KG1 (cell line): ENCODE measurements at places on chromosomes 12 and 14.
A peak's percentile ranks its signal among the peaks of the same experiment; 100 is the strongest.

DNA sequence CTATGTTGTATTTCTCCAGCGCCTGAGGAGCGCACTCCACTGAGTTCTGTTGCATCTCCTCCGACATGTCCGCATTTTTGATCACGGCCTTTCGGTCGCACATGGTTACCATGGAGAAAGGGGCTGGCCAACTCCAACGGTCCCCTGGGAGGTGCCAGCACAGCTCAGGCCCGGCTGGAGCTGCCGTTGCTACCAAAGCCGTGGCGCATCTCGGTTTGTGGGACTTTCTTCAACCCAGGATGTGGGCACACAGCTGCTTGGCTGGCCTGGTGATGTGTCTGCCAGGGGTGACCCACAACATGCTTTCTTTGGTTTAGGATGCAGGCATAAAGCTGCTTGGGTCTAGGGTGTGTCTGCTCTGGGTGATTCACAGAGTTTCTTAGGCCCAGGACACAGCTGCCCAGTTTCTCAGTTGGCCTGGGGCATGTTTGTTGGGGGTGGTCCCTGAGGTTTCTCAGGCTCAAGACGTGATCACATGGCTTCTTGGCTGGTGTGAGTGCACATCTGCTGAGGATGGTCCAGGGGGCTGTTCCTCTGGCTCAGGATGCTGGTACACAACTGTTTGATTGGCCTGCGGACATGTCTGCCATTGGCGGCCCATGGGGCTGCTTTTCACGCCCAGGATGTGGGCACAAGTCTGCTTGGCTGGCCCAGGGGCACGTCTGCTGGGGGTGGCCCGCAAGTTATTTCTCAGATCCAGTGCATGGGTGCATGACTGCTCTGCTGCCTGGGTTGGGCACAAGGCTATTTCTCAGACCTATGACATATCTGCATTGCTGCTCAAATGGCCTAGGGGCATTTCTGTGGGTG is 25.9 kb upstream of the GTF2A1 start:
- no peak for DNase-seq

GRCh38 chr12:12939888-12940287 is 12.1 kb downstream of the GPRC5D start:
- no peak for DNase-seq

GRCh38 chr12:98402091-98402490 is 113.3 kb upstream of the TMPO start:
- DNase-seq = no peak

DNA sequence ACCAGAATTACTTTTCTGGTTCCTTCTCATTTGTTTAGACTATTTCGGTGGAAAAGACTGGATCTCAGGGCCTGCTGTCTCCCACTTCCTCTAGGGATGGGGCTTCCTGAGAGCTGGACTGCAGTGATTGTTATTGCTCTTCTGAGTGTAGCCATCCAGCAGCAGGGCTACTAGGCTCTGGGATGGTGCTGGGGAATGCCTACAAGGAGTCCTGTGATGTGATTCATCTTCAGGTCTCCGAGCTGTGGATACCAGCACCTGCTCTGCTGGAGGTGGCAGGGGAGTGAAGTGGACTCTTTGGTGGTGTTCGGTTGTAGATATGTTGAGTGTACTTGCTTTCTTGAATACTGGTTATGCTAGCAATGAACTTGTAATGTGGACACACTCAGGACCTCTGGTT is 42.7 kb downstream of the AEBP2 start:
- no peak for DNase-seq

DNA sequence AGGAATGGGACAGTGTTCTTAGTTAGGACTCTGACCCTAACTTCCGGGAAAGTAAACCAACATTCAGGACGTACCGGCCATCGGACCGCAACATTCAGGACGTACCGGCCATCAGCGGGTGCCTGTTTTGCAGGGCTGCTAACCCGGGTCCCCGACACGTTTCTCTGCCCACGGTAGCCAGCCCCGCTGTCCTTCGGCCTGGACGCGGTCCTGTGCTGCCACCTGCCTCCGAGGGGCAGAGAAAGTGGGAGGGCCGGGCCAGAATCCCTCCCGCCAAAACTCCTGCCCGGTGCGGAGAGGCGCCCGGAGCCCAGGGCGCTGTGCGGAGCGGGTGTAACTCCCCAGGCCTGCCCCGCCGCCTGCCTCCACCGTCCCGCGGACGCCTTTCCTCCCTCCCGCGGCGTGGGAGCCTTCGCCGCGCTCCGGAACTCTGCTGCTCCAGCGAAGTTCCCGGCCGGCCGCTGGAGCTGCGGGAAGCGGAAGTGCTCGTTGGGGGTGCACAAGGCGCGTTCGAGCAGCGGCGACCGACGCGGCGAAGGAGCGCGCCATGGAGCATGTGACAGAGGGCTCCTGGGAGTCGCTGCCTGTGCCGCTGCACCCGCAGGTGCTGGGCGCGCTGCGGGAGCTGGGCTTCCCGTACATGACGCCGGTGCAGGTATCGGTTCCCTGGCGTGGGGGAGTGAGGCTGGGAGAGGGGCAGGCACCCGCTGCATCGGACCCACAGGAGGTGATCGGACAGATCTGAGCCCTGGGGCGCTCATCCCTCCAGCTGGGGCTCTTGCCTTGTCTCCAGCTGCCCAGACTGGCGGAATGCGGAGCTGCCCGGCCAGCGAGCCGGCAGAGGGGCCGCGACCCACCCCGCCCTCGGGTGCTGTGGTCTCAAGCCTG is at the start of gene DDX55:
DDX55 (plus strand) TSS at position 498 of the 888 bp plus-strand sequence; CDS start at position 548, 50 bp downstream.
- peak; percentile 81 for DNase-seq

- no peak for DNase-seq
Observed at GRCh38 chr12:119668324-119668841, 450 bp downstream of the PRKAB1 start.

- no peak for DNase-seq
Observed at GRCh38 chr12:74431801-74432200, 105.8 kb upstream of the ATXN7L3B start.

GRCh38 chr12:46358791-46359666 is 13.5 kb downstream of the SLC38A2 start:
- DNase-seq = no peak

DNA sequence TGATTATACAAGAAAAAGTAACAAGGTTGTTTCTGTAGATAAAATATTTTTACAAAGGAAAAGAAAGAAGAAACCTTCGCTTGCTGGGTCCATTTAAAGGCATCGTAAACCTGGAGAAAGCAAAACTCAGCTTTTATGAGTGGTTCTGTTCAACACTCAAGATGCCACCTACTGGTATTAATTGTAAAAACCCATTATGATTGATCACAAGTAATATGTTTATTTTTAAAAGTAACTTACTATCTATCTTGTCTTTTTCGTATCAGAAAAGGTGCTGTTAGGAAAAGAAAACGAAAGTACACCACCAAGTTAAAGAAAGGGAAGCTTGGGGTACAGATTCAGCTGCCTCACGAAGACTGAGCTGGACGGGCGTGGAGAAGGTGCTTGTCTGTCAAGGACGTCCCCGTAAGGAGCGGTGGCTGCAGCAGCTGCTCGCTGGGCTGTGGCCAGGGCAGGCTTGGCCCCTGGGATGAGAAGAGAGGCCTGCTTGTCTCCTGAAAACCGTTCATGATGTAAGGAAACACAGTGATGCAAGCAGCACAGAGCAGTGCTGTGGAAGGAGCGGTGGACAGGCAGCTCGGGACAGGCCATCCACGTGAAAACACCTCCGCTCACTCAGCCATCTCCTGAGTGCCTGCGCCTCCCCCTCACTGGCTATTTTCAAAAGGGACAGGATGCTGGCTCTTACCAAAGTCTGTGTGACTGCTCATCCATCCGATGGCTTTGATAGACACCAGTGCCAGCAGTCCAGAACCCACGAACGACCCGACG is 25.0 kb downstream of the SLC15A4 start:
- DNase-seq = no peak

GRCh38 chr12:12405882-12406281 is 49.0 kb downstream of the BORCS5 start:
- no peak for DNase-seq

GRCh38 chr14:39884091-39884490 is 451.9 kb upstream of the FBXO33 start:
- DNase-seq = no peak

DNA sequence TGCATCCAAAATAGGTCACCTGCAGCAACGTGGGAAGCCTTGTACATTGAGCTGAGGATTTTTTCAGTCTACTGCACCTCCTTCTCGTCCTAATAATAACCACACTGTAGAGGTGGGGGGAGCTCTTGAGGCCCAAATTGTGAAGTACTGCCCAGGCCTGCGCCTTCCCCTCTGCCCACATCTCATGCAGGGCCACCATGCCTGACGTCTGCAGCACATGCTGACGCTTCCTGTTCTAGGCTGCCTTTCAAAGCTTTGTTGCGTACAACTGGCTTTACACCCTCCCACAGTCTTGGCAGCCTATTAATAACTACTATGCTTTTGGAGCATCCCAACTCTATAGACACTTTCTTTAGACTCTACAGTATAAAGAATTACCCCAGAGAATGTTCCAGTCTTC is 26.5 kb upstream of the TTC7B start:
- no peak for DNase-seq

DNA sequence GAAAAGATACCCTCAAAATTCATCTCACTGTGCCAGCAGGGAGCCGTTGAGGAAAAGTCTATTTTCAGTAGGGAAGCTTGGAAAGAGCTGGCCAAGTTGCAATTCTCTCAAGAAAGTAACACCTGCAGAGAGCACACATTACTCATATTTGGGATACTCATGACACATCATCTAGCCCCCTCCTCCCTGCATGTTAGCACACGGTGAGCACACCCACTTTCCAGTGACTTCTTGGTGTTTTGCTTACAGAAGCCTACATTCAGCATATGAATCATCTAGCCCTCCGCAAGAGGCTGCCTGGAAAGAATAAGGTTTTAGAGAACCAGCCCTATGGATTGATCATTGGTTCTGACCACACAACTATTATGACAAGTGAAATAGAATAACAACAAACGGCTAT is 124.5 kb downstream of the PTPRO start:
- DNase-seq = no peak

- no peak for DNase-seq
Observed at GRCh38 chr12:89379148-89379838, 27.0 kb upstream of the DUSP6 start.
